ENCODE measurements at places on chromosomes 6 and 20.

DNA sequence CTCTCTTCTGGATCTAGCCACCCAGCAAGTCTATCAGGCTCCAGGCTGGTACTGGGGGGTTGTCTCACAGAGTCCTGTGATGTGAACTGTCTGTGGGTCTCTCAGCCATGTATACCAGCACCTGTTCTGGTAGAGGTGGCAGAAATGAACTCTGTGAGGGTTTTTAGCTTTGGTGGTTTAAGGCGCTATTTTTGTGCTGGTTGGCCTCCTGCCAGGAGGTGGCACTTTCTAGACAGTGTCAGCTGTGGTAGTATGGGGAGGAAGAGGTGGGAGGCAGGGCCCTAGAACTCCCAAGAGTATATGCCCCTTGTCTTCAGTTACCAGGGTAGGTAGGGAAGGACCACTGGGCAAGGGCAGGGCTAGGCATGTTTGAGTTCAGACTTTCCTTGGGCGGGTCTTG lies 75.8 kb downstream of the SNAP91 start:
- DNase-seq = no peak

DNA sequence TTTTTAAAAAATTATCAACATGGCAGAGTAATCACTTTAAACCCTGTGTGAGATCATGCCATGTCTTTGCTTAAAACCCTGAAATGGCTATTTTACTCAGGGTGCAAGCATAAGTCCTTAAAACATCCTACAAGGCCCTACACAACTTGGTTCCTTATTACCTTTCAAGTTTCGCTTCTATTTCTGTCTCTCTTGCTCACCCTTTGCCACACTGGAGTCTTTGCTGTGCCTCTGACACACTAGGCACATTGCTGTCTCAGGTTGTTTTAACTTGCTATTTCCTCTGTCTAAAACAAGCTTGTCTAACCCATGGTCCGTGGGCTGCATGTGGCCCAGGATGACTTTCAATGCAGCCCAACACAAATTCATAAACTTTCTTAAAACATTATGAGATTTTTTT lies 55.6 kb downstream of the KIAA0408 start:
- DNase-seq = no peak

DNA sequence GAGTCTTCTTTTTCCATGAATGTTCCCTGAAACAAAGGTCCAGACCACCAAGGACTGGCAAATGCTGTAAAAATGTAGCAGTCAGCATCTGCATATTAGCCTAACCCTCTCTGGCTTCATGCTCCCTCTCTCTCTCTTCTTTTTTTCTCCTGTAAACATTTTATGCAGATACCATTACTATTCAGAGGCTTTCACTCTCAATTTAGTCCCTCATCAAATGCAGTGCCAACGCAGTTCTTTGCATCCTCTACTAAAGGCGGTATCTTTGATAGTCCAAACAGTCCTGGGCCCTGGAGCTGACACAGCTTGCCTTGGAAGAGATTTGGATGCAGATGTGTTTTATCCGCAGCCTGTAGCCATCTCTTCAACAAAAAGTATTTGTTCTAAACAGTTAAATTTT lies 167.1 kb upstream of the MMS22L start:
- DNase-seq = no peak

GRCh38 chr6:17482711-17483110 lies 89.3 kb downstream of the CAP2 start:
- DNase-seq = no peak

DNA sequence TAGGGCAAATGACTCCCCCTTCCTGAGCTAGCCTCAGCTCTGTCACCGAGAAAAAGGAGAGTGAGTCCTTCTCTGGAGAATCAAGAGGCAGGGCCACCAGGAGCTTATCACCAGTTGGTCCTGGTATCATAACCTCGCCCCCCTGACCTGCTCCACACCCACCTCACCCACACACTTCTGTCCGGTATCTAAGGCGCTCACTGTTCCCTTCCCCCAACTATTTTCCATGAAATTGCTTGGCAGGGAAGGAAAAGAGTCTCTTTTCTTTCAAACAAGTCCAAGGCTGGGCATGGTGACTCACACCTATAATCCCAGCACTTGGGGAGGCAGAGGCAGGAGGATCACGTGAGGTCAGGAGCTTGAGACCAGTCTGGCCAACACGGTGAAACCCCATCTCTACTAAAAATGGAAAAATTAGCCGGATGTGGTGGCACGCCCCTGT lies 77.6 kb downstream of the ZMYND8 start:
- DNase-seq = no peak

DNA sequence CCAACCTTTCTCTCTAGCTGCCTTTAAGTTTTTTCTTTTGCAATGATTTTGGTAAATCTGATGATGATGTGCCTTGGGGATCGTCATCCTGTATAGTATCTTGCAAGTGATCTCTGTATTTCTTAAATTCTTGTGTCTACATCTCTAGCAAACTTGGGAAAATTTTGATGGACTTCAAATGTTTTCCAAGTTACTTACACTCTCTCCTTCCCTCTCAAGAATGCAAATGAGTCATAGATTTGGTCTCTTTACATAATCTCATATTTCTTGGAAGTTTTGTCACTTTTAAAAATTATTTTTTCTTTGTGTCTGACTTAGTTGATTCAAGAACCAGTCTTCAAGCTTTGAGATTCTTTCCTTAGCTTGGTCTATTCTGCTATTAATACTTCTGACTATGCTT lies 176.4 kb downstream of the TBC1D32 start:
- no peak for DNase-seq

- no peak for DNase-seq
Measured at GRCh38 chr20:50848846-50849673, 54.2 kb downstream of the BCAS4 start.

- no peak for DNase-seq
Measured at GRCh38 chr6:34115915-34116314, 30.0 kb downstream of the GRM4 start.

DNA sequence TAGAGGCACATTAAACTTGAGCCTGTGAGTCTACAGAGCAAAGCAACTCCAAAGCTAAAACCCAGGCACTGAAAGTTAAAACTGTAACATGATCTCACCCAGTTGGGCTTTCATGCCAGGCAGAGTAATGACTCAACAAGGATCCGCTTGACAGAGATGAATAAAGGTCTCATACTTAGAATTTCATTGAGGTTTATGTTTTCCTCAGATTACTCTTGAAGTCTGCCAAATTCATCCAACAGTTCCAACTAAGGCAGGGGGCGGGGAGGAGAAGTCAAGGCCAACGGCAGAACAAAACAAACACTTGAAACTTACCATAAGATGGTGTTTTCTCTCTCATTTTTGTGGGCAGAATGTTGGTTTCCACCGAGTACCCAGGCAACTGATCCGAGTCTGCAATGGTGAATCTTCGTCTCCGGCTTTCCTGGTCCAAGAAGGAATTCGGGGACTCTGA lies 54.0 kb upstream of the IPCEF1 start:
- no peak for DNase-seq

- DNase-seq = no peak
Measured at GRCh38 chr6:90199900-90200299, 96.7 kb downstream of the BACH2 start.
